ENCODE measurements at places on chromosomes 1 and 21.

- DNase-seq, result no peak
Observed at GRCh38 chr1:91650764-91651163, 150.1 kb downstream of the CDC7 start.

GRCh38 chr21:34186109-34186719 is 112.8 kb downstream of the MRPS6 start:
- no peak for DNase-seq

- no peak for DNase-seq
Observed at GRCh38 chr1:33261344-33261743, 5.1 kb downstream of the ZNF362 start.

DNA sequence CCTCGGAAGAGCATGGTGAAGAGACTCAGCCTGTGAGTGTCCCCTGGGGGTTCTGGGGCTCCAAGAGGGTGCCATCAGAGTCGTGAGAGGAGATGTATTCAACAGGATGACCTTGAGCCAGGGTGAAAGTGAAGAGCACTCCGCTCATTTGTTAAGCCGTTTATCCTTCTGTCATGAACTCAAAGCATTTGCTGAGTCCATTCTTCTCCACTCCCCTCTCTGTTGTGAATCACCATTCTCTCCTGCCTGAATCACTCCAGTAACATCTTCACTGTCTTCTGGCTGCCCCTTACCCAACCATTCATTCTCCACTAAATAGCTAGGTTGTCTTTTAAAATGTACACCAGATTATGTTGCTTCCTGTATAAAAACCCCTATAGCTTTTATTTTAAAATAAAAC is 102.2 kb downstream of the RGL1 start:
- DNase-seq, result no peak

DNA sequence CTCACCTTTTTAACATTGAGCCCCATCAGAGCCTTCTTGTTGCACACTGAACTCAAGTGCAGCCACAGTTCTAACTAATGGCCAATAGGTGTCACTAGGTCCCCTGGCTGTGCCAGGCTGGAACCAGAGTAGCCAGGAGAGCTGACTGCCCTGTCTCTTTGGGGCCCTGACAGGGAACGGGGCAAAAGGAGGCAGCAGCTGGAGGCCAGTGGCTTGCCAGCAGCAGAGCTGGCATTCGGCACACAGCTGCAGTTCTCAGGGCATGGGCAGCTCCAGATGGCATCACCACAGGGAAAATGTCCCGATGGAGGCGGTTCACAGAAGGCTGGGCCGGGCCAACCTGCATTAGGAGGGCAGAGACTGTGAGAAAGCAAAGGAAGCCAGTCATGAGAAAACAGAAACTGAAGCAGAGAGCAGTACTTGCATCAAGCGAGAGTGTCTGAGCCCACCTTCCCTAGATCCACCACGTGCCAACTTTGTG is 188.6 kb downstream of the FCRL5 start:
- DNase-seq, result no peak

DNA sequence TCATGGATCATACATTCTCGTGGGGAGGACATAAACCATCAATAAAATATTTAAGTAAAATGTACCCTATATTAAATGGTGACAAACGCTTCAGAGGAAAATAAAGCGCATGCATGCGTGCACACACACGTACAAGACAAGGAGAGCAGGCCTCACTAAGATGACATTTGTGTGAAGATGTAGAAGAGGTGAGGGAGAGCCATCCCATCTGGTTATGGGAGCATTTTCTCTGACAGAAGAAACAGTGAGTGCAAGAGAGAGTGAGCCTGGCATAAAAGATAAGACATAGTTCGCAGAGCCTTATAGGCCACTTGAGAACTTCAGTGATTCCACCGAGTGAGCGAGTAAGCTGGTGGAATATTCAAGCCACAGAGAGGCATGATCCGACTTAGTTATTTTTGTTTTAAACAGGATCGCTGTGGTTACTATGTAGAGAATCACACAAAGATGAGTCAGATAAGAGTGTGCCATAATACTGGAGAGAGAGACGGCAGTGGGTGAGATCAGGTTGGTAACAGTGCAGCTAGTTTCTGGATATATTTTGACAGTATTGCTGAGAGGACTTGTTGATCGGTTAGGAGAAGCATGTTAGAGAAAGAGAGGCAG is 624.2 kb downstream of the PLPP3 start:
- DNase-seq, result no peak

GRCh38 chr1:53681977-53682685 is 56.8 kb downstream of the GLIS1 start:
- no peak for DNase-seq

- DNase-seq, result no peak
Observed at GRCh38 chr1:243738020-243738419, 112.0 kb downstream of the AKT3 start.
